Brain microvascular endothelial cell (primary cell): ENCODE measurements at places on chromosomes 7 and 10.

DNA sequence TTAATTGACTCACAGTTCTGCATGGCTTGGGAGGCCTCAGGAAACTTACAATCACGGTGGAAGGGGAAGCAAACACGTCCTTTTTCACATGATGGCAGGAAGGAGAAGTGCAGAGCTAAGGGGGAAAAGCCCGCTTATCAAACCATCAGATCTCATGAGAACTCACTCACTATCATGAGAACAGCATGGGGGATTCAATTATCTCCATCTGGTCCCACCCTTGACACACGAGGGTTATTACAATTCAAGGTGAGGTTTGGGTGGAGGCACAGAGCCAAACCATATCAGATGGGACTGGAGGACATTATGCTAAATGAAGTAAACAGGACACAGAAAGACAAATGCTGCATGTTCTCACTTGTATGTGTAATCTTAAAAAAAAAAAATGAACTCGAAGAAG, 141.4 kb upstream of the HABP2 start:
- DNase-seq = no peak

DNA sequence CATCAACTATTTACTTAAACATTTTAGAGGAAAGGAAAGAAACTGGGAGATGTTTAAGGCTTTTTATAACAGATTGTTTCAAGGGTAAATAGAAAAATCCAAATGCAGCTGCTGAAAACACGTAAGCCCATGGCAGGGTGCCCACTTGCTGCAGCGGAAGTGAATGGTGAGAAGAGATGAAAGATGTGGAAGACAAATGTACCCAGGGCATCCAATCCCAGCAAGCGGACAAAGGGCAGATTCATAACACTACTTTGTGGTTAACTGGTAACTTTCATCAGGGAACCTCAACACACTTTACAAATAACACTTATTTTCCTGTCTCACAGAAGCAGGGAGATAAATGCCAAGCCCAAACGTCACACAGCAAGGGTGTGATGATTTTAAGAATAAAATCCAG, 358.4 kb downstream of the KCNMA1 start:
- DNase-seq = no peak

DNA sequence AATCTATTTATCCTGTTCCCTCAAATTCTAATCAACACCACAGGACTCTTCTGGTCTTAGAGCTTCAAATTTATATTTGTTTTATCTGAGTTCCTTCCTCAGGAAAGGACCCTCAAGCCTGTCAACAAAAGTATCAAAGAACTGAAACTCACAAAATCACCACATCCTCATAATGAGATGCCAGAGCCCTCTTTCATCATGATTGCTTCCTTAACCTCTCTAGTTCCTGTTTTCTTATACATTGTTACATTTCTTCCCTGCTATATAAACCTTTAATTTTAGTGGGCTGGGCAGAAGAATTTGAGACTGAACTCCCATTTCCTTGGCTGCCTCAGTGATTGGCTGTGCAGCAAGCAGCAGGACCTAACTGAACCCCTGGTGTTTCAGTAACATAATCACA, 189.7 kb downstream of the ZNF248 start:
- no peak for DNase-seq

- DNase-seq = no peak
These were observed 124.1 kb upstream of the HPS1 start for GRCh38 chr10:98570834-98571233.

- no peak for DNase-seq
These were observed 73.3 kb downstream of the ADAM12 start for GRCh38 chr10:126314863-126315493.

- DNase-seq = no peak
These were observed at the start of gene CYP3A4 for GRCh38 chr7:99784007-99784406. Gene CYP3A4 (minus strand): TSS chr7:99784184. CDS start chr7:99784081, 103 bp downstream.
